ENCODE measurements at places on chromosomes 4 and X.

DNA sequence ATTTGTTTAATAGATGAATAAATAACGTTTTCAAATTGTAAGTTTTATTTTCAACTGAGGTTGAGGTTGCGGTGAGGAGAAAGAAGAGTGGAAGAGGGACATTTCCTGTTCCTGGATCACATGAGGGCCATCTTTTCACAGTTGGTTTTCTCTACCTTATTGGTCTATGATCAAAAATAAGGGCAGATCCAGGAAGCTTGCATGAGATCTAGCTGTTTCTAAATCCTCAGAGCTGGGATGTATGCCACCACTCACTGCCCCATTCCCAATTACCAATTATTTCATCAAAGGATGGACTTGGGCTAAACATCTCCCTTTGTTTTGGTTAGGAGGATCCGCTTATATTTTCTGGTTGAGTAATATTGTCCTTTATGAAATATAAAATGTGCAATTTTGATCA is 104.8 kb upstream of the TLL1 start:
- no peak for DNase-seq

DNA sequence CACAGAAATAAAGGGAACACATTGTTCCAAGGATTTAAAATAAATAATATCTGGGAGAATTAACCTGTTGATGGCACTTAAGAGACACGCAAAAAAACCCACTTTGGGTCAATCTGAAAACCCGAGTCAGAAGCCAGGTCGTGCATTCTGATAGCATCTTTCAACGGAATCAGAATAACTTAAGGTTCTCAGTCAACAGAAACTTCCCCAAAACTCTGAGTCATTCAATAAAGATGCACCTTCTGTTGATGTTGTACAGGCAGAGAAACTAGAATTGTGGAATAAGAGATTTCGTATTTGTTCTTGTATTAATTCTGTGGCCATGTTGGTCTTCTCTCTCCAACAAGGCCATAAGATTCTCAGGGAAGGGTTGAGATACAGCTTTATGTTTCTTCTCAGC is 78.2 kb downstream of the MAOB start:
- DNase-seq, result no peak

DNA sequence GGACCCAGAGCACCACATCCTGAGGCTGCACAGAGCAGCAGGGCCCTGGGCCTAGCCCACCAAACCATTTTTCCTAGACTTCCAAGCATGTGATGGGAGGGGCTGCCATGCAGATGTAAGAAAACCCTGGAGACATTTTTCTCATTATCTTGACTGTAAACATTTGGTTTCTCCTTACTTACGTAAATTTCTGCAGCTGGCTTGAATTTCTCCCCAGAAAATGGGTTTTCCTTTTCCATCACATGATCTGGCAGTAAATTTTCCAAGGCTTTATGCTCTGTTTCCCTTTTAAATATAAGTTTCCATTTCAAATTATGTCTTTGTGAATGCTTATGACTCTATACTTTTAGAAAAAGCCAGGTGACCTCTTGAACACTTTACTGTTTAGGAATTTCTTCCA is 945.9 kb upstream of the NDST4 start:
- DNase-seq, result no peak

DNA sequence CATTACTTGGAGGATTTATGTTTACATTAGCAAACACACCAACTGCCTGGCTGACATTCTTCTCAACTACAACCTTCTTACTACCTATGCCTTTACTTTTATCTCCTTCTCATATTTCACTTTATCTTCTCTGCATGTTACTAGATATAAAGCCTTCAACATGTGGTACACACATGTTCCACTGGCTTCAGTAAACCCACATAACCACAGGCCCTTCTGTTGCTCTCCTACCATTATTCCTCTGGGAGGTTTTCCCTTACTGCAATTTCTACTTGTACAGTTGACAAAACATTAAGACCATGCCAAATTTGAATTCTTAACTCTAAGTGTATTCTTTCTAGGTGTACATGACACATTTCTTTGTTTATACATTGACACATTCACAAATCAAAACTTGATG is 133.1 kb downstream of the ARAP2 start:
- DNase-seq, result no peak

- DNase-seq, result no peak
Observed at GRCh38 chrX:10507181-10507580, 113.2 kb downstream of the MID1 start.

DNA sequence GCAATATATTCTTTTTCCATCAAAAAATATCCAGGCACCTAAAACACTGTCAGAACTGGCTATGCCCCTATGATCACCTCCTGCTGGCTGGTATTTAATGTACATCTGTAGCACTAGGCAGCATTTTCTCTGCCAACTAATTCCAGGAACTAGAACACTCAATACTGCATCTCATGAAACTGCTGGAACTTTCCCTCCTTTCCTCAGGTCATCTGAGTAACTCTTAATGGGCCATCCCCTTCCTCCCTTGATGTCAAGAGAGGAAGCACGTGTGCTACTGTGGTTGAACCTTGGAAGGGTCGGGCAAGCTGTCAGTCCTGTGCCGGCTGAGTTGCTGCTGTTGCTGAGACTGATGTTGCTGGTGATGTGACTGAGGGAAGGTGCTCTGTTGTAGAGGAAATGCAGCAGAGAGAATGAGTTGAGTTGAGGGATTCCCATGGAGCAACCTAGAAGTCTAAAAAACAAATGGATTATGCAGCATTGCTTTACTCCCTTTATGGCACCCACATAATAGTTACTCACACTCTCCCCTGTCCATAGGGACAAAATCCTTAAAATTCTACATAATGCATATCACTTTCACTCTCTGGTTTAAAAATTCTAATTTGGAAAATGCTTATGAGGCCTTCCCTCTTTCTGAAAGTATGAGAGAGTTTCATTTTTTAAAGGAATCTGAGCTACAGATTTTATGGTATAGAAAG is 39.5 kb downstream of the TMEM165 start:
- DNase-seq, result no peak

DNA sequence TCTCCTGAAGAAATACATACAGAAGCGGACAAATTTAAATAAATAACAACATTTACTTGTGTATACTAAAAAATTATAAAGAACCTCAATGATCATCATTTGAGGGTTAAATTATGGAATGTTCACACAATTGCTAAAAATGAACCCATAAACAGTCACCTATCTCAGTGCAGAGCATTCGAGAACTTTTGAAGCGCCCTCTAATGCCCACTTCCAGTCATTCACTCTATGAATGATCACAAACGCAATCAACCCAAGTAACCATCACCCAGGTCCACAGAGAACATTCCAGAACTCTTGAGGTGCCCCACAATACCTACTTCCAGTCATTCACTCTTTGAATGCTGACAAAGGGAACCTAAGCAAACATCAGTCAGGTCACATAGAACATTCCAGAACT is 103.5 kb upstream of the PLAC1 start:
- no peak for DNase-seq

DNA sequence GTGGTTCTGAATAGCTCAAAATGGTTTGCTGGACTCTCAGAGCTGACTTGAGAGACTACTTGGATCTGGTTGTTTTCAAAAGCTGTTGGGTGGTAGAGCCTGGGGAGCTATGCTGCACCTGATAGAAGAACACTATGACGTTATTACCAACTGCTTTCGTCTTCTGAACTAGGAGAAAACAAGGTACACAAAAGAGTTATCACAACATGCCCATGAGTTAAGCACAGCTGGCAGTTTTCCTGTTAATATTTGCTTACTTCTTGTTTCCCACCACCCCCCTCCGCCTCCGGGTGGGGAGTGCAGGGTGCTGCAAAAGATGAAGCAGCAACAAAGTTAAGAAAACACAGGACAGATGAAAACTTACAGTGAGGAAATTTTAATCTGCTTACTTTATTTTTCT is 69.1 kb downstream of the RASL11B start:
- no peak for DNase-seq

GRCh38 chrX:54641530-54641929 is 111.5 kb downstream of the GNL3L start:
- no peak for DNase-seq

DNA sequence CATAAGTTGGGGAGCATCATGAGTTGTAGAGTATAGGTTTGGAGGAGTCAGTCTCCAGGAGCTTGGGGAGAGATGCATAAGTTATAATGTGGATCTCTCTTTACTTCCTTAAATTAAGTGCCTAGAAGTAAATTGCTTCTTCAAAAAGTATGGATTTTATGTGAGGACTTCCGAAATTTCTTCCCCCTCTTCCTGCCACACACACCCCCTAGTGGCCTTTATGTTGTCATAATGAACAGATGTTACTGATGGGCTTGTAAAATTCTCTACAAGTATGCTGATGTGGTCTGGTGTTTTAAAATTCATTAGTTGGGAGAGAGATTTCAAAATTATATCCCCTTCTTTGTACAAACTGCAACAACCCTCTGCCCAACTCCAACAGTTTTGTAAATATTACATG is 2.3 kb upstream of the METTL14 start:
- no peak for DNase-seq

DNA sequence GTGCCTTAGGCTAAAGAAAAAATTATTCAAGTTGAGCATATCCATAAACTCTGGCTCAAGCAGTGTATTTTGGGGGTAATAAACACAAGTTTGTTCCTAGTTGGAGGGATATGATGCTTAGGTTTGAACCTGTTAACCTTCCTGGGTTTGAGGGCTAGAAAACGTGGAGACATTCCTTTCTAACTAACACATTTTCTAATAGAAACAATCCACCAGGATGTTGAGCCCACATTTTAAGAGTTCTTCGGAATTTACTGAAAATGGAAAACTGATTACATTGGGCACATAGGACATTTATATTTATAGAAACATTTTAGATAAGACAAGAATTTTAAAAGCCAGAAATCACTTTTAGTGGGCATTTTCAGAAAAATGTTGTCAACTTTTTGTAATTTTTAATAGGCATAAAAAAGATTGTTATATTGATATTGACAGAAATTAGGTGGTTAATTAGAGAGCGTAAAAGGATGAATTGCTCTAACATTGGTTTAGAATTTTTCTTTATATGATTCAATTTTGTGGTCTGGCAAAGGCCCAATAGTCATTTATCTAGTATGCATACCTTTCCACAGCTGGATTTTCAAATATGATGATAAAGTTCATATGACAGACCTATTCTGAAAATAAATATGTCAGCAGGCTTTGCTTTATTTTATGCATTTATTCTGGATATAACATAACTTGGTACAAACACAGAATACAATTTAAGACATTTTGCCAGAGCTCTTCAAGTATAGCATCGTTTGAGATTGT is 49.2 kb downstream of the CEP44 start:
- no peak for DNase-seq

- DNase-seq, result no peak
Observed at GRCh38 chr4:61356696-61357095, 156.6 kb downstream of the ADGRL3 start.

GRCh38 chr4:101956068-101956825 is 165.7 kb downstream of the BANK1 start:
- no peak for DNase-seq

- DNase-seq, result no peak
Observed at GRCh38 chr4:65831828-65832227, 161.5 kb upstream of the EPHA5 start.

DNA sequence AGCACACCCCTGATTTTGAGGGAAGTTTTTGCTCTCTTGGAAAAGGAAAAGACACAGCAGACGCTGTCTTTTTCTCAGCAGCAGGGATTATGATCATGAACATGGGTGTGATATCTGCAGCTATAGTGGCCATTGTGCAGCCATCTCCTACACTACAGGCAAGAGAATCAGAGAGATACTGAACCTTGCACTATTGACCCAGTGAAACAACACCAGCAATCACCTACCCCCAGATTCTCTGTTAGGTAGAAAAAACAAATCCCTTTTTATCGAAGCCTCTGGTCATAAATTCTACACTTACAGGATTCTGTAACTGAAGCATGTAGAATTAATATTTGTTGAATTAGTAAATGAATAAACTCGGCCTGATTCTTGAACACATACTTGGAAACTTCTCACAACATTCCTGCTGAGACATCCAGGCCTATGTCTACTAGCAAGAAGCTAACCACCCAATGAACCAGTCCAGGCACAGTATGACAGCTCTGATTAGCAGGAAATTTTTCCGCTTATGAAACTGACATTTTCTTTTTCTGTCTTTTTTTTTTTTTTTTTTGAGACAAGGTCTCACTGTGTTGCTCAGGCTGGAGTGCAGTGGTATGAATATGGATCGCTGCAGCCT is 5.0 kb upstream of the AFAP1 start:
- no peak for DNase-seq

DNA sequence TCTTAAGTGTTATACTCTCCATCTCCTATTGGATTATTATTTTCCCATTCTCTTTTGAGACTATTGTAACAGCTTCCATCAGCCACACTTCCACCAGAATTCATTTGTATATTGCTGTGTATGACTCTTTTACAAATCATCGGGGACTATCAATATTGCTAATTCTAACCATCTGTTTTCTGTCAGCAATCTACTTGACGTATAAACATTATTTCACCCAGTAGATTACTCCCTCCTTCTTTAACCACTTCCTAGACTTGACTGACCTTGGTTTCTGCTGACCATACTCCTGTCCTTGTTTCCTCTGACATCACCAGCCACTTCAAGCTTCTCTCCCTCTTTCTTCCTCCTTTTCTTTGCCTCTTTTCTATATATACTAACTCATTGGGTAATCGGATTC is 402.9 kb downstream of the PCDH18 start:
- no peak for DNase-seq

GRCh38 chr4:136581119-136581518 is 951.2 kb downstream of the PCDH18 start:
- DNase-seq, result no peak

- DNase-seq, result no peak
Observed at GRCh38 chr4:185122681-185123345, 20.3 kb upstream of the SLC25A4 start.

All from T follicular helper cell (primary cell).